ENCODE measurements at places on chromosomes 7 and 10.

GRCh38 chr7:91752102-91752501 lies 128.4 kb downstream of the MTERF1 start:
- DNase-seq, result no peak

DNA sequence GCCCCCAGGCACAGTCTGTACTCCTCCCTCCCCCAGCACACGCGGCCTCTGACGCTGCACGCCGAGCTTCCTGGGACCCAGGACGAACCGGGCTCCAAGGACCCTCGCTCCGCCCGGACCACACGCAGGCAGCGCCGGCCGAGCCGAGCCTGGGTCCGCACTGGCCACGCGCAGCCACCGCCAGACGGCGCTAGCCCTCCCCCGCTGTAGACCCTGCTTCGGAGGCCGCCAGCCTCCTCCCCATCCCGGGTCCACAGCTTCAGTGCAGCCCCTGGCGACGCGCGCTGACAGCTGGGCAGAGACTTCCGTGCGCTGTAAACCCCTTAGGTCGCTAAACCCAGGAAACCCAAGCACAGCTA lies 936 bp upstream of the TCERG1L start:
- no peak for DNase-seq

DNA sequence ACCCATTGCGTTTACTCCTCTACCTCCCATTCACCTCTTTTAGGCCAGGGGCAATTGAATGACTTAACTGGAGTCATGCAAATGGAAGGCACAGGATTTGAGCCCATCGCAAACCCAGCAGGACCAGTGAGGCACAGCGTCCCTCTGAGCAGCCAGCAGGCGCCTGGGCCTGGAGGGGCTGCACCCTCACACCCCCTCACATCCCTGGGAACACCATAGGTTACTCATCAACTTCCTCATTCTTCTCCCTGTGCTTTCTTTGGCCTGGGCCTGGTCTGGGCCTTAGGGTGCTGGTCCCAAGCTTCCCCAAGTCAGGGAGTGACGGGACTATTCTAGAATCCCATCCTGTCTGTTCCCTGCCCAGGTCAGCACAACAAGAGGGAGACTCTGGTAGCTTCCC lies 169.4 kb upstream of the EEPD1 start:
- no peak for DNase-seq

GRCh38 chr10:113711142-113711541 lies 31.4 kb downstream of the CASP7 start:
- no peak for DNase-seq

- no peak for DNase-seq
Observed at GRCh38 chr7:140989068-140989467, 25.7 kb downstream of the MRPS33 start.

DNA sequence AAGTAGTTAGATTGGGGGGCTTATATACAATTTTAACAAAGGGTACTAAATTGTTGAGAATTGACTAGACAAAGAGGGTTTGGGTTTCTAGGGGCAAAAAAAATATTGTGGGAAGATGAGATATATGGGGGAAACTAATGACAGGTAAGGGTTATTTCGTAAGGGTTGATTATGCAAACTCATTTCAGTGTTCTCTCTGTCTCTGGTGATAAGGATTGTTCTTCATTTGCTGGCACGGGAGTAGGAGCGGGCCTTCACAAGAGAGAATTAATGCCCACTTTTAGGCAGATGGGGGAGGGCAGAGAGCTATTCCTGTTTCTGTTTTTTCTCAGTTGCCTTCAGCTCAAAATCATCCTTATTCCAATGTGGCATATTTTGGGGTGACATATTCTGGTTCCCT lies 258.4 kb downstream of the EXOC4 start:
- DNase-seq, result no peak

DNA sequence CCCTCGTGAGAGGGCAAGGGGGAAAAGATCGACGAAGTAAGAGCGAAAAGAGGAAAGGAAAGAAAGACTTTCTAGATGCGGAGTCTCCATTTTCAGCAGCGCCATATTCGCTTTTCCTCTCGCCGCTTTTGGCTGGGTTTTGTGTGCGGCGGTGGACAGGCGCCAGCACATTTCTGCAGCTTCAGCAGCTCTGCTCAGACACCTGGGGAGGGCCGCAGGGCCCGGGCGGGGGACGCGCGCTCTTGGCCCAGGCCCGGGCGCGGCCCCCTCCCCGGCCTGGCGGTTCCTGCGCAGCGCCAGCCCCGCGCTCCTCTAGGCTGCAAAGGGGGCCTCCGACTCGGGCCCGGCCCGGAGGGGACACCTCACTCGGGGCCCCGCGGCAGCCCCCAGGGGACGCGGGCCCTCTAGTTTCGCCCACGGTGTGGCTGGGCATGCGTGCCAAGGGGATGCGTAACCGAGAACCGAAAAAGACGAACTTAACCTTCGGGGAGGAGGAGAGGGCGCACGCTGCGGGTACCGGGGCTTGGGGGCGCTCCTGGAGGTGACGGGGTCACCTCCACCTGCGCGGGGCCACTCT lies 34.5 kb upstream of the EBLN1 start:
- peak; percentile 69 for DNase-seq

- no peak for DNase-seq
Observed at GRCh38 chr7:47782022-47782421, 166.2 kb downstream of the PKD1L1 start.

- DNase-seq, result no peak
Observed at GRCh38 chr7:157445246-157445955, 108.6 kb downstream of the DNAJB6 start.

DNA sequence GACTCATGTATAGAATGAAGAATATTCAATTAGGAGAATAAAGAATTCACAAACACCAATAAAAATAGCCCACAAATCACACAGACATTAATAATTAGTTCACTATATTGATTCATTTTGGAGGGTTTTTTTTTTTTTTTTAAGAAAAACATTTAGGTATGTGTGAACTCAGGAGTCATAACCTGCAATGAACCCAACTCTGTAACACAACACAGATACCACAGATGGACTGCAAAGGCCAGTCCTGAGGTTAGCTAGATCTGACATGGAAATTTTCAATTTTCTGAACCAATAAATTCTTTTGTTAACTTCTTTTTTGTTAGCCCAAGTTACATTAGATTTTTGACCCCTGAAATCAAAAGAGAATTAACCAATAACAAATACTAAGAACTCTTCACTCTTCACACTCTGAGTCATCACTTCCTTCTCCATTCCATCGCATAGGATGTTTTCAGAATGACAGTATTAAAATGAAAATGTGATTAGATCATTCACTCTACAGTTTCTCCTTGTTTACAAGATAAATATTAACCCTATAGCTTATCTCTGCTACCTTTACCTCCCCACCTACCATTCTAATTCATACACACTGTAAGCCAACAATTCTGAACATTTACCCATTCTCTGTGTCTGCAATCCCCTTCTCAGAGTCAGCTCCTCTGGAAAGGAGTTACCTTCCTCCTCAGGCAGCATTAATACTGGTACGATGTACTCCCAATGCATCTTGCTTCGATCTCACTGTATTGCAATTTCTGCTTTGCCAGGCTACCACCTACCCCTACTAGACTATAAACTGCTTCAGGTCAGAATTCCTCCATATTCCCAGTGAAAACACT lies 141.5 kb downstream of the LRRN3 start:
- no peak for DNase-seq

DNA sequence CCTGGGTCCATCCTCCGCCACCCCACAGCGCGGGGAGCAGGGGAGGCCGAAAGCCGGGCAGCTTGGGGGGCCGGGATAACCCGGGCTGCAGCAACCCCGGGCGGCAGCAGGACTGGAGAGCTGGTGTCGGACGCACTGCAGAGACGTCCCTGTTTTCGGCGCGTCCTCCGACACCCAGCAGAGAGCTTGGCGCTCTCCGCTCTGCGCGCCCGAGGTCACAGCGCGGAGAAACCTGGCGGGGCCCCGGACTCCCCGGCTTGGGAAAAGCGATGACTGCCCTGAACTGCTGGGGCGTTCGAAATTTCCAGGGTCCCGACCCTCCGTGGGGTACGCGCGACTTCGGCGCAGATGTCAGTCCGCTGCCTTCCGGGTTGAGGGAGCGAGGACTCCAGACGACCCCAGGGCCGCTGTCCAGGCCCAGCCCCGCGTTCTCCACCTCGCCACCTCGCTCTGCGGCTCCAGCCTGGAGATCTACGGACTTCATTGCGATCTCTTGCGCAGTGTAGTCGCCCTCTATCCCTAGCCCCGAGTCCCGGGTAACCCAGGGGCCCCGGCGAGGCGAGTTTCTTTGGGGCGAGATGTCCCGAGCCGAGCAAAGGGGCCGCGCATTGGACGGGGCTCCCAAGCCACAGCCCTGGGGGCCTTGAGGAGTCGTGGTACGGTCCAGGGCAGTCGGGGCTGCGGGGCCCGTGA lies 617 bp upstream of the FOXI2 start:
- DNase-seq, result no peak

DNA sequence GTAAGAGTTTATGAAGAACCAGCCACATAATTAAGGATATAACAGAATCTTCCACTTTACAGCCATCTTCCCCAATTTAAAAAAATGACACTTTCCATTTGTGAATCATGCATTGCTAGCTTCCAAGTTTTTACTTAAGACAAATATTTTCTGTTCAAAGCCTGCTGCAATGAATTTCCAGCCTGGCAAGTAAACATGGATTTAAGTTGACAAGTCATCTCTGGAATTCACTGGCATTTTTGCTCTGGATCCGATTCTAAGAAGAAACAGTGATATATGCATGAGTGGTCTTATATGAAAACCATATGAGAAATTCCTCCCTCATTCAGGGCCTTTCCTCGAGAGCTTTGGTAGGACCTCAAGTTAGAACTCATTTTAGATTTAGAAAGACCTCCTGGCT lies 116.1 kb upstream of the CDCA7L start:
- DNase-seq, result no peak

GRCh38 chr10:21531164-21531563 lies 2.9 kb upstream of the MLLT10 start:
- DNase-seq, result no peak

DNA sequence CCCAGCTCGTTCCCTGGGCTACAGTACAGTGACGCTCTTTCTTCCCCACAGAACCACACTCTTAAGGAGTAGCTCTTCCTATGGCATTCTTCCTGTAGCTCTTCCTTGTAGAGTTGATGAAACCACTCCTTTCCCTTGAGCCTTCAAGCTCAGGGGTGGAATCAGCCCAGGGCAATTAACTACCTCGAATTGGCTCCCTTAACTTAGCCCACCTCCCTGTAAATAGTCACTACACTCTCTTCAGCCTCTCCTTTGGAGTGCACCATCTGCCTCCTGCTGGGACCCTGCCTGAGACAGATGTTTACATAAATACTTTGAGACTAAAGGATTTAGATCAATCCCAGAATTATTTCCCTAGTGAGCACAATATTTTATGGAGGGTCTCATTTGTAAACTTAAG lies 537.8 kb upstream of the AUTS2 start:
- DNase-seq, result no peak

DNA sequence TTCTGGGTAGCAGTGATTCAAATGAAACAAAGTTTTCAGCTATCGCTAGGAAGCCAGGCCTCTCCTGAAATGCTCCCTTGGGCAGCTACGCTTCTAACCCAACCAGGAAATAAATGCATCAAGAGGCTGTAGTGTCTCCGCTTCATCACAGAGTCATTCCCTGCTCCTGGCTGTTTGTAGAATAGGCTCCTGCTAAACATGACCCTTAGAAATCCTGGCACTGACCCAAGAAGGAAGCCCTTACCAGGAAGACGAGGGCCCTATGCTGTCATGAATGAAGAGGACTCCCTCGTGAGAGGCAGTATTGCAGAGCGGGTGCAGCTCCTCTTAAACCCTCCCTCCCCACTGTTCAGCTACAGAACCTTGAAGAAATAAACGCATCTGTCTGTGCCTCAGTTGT lies 48.3 kb downstream of the NOD1 start:
- DNase-seq, result no peak

DNA sequence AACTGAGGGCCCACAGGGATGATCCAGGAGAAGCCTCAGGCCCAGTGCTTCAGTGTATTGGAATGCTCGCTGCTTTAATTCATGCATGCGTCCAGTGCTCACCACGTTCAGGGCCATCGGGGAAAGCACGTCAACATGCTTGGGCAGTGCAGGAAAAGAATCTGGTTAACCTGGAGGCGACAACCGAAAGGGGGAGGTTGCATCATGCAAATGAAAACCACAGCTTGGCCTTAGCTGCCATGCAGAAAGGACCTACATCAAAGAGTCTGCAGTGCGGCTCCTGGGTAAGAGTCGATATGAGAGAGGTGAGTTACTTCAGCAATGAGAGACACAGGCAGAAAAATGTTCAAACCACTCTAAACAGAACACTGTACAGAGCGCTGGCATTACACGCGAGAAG lies 440.1 kb downstream of the KCNMA1 start:
- DNase-seq, result no peak

DNA sequence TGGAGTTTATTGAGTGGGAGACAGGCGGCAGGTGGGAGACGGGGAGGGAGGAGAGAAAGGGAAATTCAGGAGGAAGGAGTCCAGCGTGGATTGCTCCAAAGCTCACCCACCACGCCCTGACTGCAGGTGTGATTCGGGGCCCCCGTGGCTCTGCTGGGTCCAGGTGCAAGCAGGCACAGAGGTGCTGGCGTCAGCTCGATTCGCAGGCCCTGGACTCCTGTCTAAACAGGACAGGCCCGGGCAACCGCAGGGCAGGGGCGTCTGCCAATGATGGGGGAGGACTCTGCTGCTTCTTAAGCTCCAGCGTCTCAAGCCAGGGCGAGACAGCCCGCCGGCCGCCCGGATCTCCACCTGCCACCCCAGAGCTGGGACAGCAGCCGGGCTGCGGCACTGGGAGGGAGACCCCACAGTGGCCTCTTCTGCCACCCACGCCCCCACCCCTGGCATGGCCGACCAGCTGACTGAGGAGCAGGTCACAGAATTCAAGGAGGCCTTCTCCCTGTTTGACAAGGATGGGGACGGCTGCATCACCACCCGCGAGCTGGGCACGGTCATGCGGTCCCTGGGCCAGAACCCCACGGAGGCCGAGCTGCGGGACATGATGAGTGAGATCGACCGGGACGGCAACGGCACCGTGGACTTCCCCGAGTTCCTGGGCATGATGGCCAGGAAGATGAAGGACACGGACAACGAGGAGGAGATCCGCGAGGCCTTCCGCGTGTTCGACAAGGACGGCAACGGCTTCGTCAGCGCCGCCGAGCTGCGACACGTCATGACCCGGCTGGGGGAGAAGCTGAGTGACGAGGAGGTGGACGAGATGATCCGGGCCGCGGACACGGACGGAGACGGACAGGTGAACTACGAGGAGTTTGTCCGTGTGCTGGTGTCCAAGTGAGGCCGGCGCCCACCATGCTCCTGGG lies at the start of gene CALML3:
TSS of gene CALML3 (plus strand) at position 321 of the 920 bp plus-strand sequence. CDS start at position 446, 125 bp downstream.
- DNase-seq, result no peak

Data from stimulated activated CD8-positive, alpha-beta memory T cell treated with anti-CD3 and anti-CD28 coated beads, Interleukin-7, amount 100 ng/mL, for 48 hours (primary cell).